ENCODE measurements at places on chromosomes 1 and 21.

- no peak for DNase-seq
These were observed 7.5 kb downstream of the MINDY1 start for GRCh38 chr1:150999051-150999674.

DNA sequence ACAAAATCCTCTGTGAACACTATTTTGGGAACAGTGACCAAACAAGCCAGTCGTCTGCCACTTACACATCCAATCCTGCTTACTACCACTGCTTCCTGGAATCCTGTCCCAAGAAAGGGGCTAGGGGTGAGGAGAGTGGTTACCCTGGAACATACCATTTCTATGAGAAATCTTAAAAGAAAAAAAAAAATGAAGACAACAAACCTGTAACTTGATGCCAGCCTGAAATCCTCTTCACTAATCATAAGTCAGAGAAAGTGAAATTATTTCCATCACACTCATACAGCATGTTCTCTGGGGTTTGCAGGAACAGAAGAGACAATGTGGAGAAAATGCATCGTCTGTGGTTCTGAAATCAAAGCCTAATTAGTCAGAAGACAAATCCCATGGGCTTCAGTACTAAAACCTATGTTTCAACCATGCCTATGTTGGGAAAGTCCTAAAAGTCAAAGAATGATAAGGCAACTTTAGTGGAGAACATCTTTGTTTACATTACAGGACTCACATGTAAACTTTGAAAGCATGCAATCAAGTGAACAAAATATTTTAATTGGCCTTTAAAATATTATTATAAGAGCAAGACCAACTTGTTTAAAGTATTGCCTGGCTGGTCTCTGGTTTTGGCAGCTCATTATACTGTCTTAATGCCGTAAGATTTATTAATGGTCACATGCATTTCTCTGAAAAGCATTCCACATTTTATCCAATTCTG, 220.7 kb downstream of the LTN1 start:
- DNase-seq, result no peak

GRCh38 chr1:183787704-183788103, 17.2 kb upstream of the RGL1 start:
- DNase-seq, result no peak

GRCh38 chr1:90753556-90753955, 36.5 kb upstream of the BARHL2 start:
- DNase-seq, result no peak

DNA sequence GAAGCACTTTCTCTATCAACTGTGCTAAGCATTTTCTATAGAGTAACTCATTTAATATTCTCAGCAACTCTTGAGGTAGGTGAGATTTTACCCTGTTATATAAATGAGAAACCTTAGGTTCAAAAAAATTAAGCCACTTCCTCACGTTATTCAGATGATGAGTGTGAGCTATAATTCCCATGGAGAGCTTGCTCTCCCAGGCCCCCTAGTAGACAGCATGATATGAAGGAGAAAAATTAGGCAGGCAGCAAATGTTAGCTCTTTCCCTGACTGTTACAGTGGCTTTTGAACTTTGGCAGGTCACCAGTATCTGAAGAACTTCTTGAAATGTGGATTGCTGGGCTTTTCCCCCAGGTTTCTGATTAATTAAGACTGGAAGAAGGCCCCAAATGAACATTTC, 753.1 kb downstream of the NCAM2 start:
- no peak for DNase-seq
